ENCODE measurements at places on chromosomes 7 and 10.

DNA sequence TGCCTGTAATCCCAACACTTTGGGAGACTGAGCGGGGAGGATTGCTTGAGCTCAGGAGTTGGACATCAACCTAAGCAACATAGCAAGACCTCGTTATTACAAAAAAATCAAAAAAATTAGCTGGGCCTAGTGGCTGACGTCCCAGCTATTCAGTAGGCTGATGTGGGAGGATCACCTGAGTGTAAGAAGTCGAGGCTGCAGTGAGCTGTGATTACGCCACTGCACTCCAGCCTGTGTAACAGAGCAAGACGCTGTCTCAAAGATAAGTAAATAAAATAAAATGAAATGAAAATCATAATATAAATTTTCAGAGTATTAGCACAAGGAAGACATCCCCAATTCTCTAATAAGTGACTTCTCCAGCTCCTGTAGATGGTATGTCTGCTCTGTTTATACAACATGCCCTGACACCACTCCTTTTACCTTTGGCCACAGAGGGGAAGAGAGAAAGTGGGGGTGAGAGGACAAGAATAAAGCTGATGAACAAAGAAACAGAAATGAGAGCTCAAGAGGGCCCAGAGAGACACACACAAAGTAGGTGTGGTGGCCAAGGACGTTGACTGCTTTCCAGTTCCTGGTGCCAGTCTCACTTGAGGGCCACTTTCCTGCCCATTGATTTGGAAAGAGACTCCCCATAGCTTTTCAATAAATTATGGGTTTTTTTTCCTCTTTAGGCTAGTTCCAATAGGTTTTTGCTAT lies 62.9 kb downstream of the PTTG1IP2 start:
- no peak for DNase-seq

GRCh38 chr7:42805601-42806000 lies 106.3 kb downstream of the C7orf25 start:
- DNase-seq = no peak

DNA sequence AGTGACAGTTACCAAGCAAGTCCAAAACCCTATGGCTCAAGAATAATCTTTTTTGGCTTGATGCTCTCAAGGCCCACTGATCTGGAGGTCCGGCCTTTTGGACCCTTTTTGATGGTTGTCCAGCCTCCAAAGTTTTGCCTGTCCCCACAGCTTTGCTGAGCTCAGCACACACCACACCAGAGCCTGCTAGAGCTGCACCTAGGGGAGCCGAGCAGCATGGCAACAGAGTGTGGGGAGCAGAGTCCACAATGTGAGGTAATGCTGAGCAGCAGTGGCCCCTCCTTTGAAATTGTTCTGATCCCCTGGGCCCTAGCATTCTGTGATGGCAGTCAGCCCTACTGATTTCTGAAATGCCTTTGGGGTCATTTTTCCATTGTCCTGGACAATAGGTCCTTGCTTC lies 9.3 kb downstream of the GIMAP7 start:
- no peak for DNase-seq

DNA sequence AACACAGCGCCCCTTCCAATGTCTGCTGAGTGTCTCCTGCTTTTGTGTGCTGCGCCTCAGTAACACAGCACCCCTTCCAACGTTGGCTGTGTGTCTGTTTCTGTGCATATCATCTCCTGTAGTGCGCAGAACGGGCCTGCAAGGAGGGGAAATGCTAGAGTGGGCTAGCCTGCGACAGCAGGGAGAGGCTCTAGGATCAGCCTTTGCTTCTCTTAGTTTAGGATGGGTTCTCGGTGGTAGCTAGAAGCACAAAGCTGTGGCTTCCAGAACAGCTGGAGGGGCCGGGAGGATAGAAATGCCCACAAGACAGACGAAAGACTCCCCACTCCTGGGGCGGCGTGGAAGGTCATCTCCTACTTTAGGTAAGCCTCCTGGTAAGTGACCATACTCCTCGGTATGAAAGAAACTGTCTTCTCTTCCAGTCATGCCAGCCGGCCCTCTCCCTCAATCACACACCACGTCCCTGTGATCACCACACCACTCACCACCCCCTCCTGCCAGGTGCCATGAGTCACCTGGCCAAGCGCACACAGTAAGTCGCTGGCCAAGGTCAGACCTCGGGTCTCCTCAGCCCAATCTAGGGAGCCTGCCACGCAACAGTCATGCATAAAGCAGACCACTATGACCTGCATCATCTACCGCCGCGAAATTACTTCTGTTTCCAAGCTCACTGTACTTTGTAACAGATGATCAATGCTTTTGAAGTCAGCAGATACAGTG lies 4.8 kb downstream of the PITRM1 start:
- no peak for DNase-seq

GRCh38 chr7:99036546-99037111 lies 107.3 kb downstream of the SMURF1 start:
- no peak for DNase-seq

DNA sequence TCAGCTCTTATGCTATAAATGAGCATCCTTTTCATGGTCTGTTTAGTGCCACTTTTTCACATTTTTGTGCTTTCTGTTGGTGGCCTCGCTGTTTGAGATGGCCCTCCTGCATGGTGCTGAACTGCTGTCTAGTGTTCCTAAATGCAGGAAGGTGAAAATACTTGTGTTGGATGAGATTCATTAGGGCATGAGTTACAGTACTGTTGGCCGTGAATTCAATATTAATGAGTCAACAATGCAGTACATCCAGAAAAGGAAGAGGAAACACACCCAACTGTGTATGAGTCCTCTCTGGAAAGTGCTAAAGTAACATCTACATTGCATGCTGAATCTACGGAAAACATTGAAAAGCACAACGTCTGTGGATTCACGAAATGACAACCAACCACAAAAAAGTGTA lies 124.0 kb downstream of the HERPUD2 start:
- no peak for DNase-seq

DNA sequence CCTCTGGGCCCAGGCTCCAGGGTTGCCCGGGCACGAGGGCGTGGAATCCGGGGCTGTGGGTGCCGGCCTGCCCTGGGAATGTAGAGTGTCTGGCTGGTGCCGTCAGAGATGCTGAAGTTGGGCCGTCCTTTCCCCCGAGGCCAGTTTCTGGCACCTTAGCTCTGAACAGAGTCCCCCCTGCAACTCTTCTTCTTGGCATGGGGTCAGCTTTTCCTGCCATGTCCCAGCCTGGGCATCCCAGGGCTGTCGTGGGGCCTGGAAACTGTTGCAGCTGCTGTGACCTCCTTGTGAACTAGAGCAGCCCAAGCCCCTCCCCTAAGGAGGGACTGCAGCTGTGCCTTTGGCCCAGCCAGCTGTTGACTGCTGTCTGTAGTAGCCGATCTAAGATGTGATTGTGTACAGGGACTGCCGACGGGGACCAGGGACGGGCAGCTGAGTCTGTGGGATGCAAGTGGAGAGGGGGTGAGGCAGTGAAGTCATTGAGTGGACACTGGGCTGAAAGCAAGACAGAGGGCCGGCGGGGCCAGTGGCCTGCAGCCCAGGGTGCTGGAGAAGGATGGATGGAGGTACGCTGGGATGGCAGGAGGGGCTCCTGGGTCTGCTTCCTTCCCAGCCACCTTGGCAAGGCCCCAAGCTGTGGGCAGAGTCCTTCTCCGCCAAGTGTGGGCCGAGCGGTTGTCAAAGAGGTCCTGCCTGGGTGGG lies 35.8 kb downstream of the GBX1 start:
- DNase-seq = no peak

GRCh38 chr10:58393317-58393716 lies 8.1 kb downstream of the TFAM start:
- no peak for DNase-seq

- DNase-seq = no peak
Measured at GRCh38 chr10:28664369-28664740, 13.0 kb upstream of the BAMBI start.

DNA sequence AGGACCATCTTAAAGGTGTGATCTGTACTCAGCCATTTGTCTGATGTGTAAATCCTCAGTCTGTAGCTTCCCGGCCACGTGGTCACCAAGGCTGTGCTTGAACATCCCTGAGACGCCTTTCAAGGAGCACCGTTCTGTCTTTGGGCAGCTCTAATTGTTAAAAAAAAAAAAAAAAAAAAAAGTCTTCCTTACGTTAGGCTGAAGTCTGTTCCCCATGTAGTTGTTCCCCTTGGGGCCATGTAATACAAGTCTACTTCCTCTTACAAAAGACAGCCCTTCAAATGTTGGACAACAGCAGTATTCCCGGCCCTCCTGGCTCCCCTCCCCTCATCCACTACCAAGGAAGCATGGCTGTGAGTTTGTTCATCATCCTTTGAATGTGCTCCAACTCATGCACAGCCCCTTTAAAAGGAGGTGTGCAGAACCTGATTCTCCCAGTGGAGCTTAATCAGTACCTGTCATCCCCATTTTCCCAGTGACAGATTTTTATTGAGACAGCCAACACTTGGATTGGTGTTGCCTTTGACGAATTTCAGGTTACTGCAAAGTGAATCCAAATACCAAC lies 392.2 kb upstream of the GALNT17 start:
- DNase-seq = no peak

Measured in stimulated activated CD8-positive, alpha-beta memory T cell treated with anti-CD3 and anti-CD28 coated beads, Interleukin-15, amount 100 ng/mL, for 24 hours (primary cell).